H1 (cell line): ENCODE measurements at places on chromosomes 1 and 21. TPM values are rescaled to one million over a fixed set of nuclear protein-coding genes. Genes with fewer than 3 reads are reported as not detected.

DNA sequence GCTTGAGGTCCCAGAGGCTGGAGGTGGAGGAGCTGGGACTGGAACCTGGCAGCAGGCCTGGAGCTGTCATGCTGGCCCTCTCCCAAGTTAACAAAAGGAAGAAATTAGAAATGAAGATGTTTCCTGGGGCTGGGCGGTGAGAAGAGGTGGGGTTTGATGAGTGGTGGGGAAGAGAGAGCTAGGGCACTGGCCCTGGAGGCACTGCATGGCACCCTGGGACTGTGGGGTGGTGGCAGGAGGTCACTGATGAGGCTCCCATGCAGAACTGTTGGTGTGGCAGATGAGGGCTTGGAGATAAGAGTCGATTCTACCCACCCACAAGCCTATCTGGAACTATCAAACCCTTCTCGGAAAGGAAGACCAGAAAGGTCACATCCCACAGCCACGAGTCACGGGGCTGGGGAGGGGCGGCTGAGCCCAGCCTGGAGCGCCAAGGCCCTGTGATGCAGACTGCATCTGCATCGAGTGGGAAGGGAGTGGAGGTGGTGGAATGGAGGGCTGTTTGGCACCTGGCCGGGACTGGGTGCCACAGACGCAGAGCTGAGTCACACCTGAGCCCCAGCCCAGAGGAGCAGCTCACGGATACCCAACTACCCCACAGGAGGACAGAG is 29.4 kb downstream of the MRPL37 start:
- H3K27me3 ChIP-seq: no peaks in the 10 kb centered on the region
- no peak for DNase-seq
- no peak overlapping the region for H3K4me3 ChIP-seq
- H3K36me3 ChIP-seq: no peaks in the 10 kb centered on the region
- peaks cover 3% of the 10 kb centered on the region; the same call in 1 of the 2 replicates for H3K4me1 ChIP-seq

- no peak for DNase-seq
- no peaks in the 10 kb centered on the region for H3K36me3 ChIP-seq
- no peaks in the 10 kb centered on the region for H3K4me1 ChIP-seq
- no peak overlapping the region for H3K27ac ChIP-seq
- no peaks in the 10 kb centered on the region for H3K27me3 ChIP-seq
Observed at GRCh38 chr21:28663111-28663693, 329.5 kb downstream of the LTN1 start.

FAM167B gene
- total RNA-seq: 3.2 and 3.9 TPM in 2 replicates

GRCh38 chr1:203526572-203526971 is 32.6 kb downstream of the OPTC start:
- no peak overlapping the region for H3K4me3 ChIP-seq
- no peak for DNase-seq
- H3K27me3 ChIP-seq: peaks cover 5% of the 10 kb centered on the region; the same call in 1 of the 2 replicates
- H3K4me1 ChIP-seq: peaks cover 16% of the 10 kb centered on the region
- no peaks in the 10 kb centered on the region for H3K36me3 ChIP-seq
- no peak overlapping the region for H3K27ac ChIP-seq

GRCh38 chr1:28887419-28887834 is 26.9 kb upstream of the EPB41 start:
- peaks cover 19% of the 10 kb centered on the region for H3K4me1 ChIP-seq
- DNase-seq: peak; percentile 77
- no peak overlapping the region for H3K27ac ChIP-seq
- H3K4me3 ChIP-seq: peak overlapping the region; percentile 77

GFI1 gene
- 0.17 and 0.19 TPM in 2 replicates for total RNA-seq

DNA sequence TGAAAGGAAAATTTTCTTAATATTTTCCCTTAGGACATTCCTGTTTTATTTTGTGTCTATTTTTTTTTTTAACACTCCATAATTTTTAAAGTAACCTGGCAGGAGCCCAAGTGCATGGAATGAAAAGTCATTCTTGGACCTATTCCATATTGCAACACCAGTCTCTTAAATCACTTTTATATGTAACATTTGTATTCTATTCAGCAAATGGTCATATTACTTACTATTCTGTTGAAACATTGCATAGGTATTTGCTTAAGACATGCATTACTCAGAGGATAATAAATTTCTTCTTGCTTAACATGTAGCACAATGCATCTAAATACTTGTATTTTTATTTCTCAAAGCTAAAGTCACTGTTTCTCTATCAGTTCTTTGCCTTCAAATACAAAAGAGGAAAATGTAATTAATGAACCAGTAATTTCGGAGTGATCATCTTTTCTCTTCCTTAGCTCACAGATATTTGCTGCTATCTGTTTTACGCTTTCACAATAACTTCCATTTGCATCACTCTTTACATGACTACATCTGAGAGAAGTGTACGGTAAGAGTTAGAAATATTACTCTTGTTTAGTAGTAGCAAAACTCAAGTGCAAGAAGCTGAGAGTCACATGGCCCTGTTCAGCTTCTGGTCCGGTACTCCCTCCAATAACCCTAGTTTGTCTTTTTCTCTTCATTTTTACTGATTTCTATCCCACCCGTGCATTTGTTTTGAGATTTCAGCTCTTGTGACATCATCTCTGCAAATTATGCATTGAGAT is 394.8 kb downstream of the USP25 start:
- H3K4me3 ChIP-seq: no peak overlapping the region
- DNase-seq: no peak
- H3K36me3 ChIP-seq: no peaks in the 10 kb centered on the region

GRCh38 chr1:44354268-44354839 is 703 bp downstream of the ERI3 start:
- no peaks in the 10 kb centered on the region for H3K27me3 ChIP-seq
- peak overlapping the region; percentile 77 for H3K27ac ChIP-seq
- H3K36me3 ChIP-seq: no peaks in the 10 kb centered on the region
